ENCODE measurements at places on chromosomes 2 and 18.

GRCh38 chr2:63875559-63876245 lies 34.0 kb downstream of the UGP2 start:
- no peak for DNase-seq

DNA sequence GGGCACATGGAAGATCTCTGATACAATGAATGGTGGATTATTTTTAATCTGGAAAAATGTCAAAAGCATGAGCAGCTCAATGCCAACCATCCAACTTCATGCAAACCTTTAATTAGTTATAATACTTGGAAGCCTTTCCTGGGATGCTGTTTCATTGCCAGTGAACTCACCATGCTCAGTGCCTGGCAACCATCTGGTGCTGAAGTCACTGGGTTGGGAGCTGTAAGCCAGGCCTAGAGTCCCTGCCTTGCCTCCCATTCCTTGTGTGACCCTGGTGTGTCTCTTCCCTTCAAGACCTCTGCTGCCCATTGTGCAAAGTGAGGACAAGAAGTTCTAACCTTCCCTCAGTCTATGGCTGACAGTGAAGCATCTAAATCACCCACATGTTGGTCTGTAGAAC lies 458.7 kb downstream of the RNF144A start:
- no peak for DNase-seq

GRCh38 chr2:42378415-42378814 lies 17.4 kb upstream of the COX7A2L start:
- no peak for DNase-seq

DNA sequence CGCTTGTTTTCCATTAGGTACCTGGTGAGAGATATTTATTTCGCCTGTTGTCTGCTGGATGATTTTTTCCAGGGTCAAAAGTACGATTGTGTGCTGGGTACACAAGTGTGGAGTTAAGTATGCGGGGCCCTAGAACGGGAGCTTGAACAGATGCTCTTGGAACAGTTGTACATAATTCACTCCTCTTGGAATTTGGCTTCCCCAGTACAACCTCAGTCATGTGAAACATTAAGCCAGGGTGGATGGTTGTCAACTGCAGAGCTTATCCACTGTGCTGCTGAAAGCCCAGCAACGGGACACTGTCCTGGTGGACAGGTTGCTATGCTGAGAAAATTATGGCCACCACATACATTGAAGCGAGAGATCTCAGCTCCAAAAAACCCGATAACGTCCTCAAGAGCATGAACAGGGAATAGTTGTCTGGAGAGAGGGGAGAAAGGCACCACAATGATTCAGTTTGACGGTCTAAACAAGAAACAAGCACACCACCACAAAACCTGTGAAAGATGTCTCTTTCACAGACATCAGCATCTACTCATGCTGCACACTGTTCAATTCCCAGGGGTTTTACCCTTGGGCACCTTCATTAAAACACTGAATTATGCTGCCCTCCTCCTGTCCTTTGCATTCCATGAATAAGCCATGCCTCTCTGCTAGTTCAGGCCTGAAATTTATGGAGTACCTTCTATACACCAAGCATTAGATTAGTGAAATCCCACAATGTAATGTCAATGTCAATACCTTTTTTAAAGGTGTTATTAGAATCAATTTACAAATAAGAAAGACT lies 176.8 kb upstream of the TRIB2 start:
- DNase-seq: no peak

DNA sequence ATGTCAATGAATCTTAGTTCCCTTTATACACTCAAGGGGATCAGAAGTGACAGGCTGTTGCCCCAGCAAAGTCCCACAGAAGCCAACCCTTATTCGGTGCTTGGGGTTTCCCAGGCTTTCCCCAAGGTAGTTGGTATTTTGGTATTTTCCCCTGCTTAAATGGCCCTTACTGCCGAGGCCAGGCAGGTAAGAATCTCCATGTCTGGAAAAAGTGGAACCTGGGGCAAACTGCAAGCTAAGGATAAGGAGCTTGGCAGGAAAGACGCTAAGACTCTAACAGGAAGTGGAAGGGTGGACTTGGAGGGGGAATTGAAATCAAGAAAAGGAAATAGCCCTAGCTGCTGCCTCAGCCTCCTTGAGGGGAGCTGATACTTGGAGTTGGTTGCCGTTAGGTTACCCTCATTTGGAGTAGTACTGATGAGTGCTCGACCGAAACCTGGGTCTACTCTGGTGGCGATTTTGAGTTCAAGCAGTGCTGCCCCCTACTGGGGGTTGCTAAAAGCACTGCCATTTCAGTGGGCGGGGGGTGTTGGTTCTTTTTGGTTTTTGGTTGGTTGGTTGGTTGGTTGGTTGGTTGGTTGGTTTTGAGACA lies 3.3 kb upstream of the GPBAR1 start:
- no peak for DNase-seq

GRCh38 chr2:220053919-220054318 lies 426.5 kb downstream of the SLC4A3 start:
- DNase-seq: no peak

DNA sequence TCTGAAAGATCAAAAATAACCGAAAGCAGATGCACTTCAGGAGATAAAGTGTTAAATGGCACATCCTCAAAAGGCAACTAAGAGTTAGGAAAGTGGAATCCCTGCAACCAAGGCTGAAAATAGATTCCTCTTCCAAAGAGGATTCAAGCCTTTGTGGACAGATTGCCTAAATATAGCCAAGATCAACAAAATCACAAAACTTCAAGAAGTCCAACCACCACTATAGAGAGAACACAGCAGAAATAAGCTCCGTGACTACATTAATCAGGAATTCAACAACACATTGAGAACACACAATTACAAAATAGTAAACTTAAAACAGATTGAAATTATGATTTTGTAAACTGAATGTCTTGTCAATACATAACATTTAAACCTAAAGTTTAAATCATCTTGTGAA lies 165.7 kb downstream of the LNPK start:
- no peak for DNase-seq

DNA sequence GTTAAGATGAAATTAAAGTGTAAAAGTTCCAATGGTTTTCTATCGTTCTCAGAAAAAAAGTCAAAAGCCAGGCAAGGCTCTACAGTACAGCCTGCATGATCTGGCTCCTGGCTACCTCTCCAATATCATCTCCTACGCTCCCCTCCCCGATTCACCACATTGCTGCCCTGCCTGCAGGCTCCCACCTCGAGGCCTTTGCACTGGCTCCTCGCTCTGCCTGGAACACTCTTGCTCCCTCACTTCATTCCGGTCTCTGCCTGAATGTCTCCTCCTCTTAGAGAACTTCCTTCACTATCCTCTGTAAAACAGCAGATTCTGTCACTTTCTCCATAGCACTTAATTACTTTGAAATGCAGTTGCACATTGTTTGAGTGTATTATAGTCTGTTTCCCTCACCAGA lies 72.5 kb downstream of the KLF7 start:
- no peak for DNase-seq

- no peak for DNase-seq
These were observed 129.3 kb downstream of the PRKCE start for GRCh38 chr2:45780541-45781463.

- no peak for DNase-seq
These were observed 124.3 kb downstream of the XRCC5 start for GRCh38 chr2:216233281-216233995.

DNA sequence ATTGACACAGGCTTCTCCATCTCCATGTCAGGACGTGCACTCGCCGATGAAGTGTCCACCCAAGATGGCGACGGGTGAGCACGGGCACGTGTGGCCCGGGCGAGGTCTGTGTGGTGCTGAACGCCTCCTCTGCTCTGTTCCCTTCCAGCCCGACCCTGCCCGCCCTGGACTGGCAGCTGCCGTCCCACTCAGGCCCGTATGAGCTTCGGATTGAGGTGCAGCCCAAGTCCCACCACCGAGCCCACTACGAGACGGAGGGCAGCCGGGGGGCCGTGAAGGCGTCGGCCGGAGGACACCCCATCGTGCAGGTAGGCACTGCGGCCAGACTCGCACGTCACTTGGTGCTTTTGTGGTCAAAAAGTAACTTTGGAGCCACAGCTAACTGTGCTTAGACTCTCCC lies 37.7 kb downstream of the NFATC1 start:
- no peak for DNase-seq

GRCh38 chr2:47057687-47058002 lies 97.5 kb downstream of the STPG4 start:
- DNase-seq: no peak

GRCh38 chr2:76861708-76862107 lies 660.5 kb downstream of the LRRTM4 start:
- no peak for DNase-seq

- DNase-seq: no peak
These were observed 88.4 kb downstream of the ALPK2 start for GRCh38 chr18:58540381-58540943.

- DNase-seq: no peak
These were observed 50.8 kb downstream of the RTTN start for GRCh38 chr18:70154591-70155194.

DNA sequence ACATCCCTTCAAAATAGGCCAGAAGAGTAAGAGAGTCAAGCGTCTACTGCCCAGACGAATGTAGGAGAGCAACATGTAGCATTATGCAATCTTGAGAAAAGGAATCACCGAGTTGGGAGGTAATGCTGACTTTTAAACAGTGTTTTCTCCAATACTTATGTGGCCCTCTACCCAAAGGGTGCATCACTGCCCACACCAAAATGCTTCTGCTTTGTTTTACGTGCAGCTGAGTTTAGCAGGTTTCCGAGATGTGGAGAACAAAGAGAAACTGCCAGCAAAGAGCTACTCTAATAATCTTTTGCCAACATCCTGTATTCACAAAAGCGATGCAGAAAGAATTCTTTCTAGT lies 63.4 kb upstream of the ZEB2 start:
- no peak for DNase-seq

GRCh38 chr2:70767079-70767698 lies 811 bp downstream of the ADD2 start:
- no peak for DNase-seq

DNA sequence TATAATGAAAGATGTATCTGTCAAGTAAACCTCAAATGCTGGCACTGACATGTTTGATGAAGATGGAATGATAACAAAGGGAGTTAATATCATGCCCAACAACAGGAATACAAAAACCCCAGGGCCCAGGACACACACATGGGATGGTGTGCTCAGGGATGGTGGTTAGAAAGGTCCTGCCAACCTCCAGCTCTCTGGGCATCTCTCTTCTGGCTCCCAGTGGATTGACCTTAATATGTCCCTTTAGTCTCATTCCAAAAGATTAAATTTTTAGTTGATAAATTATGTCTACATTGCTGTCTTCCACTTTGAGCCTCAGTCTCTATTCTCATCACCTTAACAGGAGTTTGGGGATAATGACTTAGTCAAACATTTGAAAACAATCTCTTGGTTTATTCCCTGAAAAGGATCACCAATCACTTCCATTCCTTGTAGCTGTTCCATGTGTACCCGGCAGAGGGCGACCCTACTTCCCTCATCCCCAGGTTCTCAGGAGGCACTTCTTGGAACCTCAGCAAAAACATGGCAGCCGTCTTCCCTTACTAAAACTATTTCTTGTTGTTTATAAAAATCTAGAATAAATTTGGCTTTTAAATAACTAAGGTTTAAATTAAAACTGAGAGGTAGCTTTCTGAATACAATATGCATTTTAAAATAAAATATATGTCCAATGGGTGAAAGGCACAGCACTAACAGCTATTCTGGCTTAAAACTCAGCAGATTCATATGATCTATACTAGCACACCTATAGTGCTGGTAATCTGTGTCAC lies 29.6 kb downstream of the MCEE start:
- DNase-seq: no peak

GRCh38 chr2:153871231-153872221 lies at the start of gene GALNT13:
GALNT13 (plus strand) TSS chr2:153871922.
- DNase-seq: peak; percentile 59

- DNase-seq: no peak
These were observed 105.0 kb downstream of the FIGN start for GRCh38 chr2:163630836-163631235.

DNA sequence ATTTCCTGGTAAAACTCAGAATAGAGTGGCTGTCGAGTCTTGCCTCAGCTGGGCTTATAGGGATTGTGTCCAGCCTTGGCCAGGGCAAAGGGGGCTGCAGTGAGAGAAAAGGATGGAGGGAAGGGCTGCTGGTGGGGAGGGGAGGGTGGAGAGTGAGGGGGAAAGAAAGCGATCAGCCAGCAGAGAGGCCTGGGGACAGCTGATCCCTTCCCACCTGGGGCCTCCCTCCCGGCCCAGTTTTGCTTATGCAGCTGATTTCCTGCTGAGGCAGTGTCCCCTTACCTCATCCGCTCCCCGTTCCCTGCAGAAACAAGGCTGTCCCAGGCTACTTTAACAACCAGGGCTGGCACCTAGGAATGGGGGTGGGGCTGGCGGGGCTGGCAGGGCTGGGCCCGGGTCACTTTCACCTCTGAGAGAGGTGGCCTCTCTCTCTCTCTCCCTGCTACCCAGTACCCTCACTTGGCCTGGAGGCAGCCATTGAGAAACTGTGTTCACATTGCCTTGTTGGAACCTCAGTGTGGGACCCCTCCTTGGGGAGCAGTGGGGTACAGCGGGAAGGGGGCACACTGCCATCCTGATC lies 12.2 kb upstream of the GMPPA start:
- DNase-seq: peak; percentile 55

- no peak for DNase-seq
These were observed 136.4 kb downstream of the LRRC30 start for GRCh38 chr18:7367336-7367735.

DNA sequence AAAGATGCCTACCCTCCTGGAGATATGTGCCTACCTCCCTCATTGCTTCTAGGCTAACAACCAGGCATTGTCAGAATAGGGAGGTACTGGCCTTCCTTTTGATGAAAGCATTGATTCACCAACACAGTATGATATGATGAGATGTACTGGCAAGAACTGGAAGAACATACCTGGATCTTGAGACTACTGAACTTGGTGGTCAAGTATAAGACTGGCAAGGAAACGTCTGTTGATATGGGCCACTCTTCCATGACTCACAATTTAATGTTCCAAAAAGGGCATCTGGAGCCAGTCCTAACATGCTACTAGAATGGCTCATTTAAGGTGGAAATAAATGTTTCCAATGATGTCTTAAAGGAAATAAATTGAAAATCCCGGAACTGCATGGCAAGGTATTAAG lies 18.1 kb downstream of the DTNB start:
- DNase-seq: no peak

DNA sequence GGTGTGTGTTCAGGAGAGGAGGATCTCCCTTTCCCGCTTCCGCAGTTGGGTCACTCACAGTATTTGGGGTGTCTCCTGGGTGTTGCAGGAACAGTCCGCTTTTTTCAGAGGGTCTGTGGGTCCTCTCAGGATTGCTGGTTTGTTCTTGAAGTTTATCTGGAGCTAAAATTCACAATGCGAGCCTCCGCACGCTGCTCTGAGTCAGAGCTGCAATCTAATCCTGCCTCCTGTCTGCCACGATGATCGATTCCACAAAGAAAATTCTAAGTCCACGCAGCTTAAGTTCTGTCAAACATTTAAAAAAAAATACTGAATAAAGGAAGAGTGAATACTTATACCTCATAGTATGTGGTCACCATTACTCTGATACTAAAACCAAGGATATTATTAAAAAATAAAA lies 76.5 kb downstream of the RAD51AP2 start:
- no peak for DNase-seq

DNA sequence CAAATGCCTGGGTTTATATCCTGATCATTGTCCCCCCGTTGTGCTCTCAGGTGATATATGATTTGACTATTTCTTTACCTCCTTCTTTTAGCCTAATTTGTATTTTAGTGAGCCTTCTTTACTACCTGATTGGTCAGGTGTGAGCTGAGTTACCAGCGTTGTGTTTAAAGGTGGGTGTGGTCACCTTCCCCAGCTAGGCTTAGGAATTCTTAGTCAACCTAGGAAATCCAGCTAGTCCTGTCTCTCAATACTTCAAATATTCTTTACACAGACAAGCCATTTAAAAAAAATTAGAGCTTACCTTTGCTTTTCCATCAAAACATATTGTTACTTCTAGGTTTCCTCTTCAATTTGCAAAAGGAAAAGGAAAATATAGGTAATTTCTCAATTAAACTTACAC lies 30.2 kb downstream of the KYNU start:
- DNase-seq: no peak
